Endothelial cell of umbilical vein (primary cell): ENCODE measurements at places on chromosomes 4 and X. TPM values are rescaled to one million over a fixed set of nuclear protein-coding genes. Genes with fewer than 3 reads are reported as not detected.

XIAP gene
- polyA plus RNA-seq, result 4.6 and 8.1 TPM in 2 replicates

GRCh38 chr4:125357675-125358074, 42.9 kb downstream of the FAT4 start:
- no peak for DNase-seq
- H3K27ac ChIP-seq, result no peak overlapping the region
- no peaks in the 10 kb centered on the region for H3K36me3 ChIP-seq
- H3K27me3 ChIP-seq, result no peaks in the 10 kb centered on the region
- H3K4me1 ChIP-seq, result no peaks in the 10 kb centered on the region

GRCh38 chrX:87403551-87403950, 114.1 kb upstream of the KLHL4 start:
- no peak overlapping the region for H3K27ac ChIP-seq
- no peaks in the 10 kb centered on the region for H3K27me3 ChIP-seq
- H3K4me3 ChIP-seq, result no peak overlapping the region
- peak; percentile 61 for DNase-seq
- H3K36me3 ChIP-seq, result no peaks in the 10 kb centered on the region

DNA sequence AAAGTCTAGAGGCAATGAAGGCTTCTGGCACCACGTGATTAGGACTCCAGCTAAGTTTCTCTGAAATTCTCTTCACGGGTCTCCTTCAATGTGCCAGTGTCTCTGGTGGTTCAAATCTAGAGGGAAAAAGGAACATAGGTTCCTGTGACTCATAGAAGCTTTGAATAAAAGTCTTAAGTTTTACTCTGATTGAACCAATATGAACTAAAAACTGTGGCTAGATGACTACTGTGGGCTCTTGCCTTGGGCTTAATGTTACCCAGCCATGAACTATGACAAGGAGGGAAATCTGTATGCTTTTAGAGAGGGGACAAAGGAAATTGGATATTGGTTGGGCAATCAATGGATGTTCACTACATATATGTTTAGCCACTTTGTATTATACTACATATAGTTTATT, 49.9 kb upstream of the TEX13D start:
- no peak overlapping the region for H3K27ac ChIP-seq
- H3K36me3 ChIP-seq, result no peaks in the 10 kb centered on the region
- DNase-seq, result no peak
- H3K4me3 ChIP-seq, result no peak overlapping the region
